NCI-H345 (cell line): ENCODE measurements at places on chromosomes 5 and 9.
A peak's percentile ranks its signal among the peaks of the same experiment; 100 is the strongest.

DNA sequence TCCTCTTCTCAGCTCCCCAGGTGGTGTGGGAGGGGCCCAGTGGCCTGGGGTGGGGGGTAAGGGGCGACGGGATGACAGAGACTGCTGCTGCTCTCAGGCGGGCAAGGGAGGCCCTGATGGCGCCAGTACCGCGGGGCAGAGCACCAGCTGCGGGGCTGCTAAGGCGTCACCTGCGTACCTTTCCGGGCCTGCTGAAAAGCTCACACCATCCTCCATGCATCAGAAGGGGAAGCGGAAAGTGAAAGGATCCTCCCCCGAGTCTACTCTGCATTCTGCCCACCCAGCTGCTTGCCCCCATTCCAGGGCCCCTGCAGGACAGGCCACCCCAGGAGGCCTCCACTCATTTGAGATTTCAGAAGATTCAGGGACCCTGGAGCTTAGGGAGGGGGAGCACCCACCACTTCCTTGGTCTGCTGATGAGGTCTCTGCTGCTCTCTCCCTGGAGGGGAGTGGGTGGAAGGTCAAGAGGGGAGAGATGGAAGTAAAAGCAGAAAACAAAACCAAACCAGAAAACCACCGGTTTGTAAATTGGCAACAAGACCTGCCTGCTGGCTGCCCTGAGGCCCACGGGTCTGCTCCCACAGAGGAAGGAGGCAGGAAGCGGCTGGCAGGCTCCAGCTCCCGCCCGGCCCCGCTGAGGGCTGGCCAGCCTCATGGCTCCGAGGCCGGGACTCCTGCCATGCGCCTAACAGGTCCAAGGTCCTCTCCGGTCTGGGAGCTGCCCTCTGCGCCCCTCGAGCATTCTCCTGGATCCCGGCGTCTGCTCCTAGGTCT is 33.6 kb downstream of the PRRT1B start:
- no peak for DNase-seq

- DNase-seq: peak; percentile 9
Measured at GRCh38 chr9:11319538-11319937, 706.7 kb upstream of the PTPRD start.

DNA sequence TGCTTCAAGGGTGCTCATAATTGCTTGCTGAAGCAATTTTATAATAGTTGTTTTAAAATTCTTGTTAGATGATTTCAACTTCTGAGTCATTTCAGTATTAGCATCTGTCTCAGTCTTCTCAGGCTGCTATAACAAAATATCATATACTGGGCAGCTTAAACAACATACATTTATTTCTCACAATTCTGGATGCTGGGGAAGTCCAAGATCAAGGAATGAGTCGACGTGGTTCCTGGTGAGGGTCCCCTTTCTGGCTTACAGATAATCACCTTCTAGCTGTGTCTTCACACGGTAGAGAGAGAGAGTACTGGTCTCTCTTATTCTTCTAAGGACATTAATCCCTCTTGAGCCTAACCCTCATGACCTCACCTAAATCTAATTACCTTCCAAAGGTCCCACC is 160.4 kb downstream of the SIL1 start:
- DNase-seq: no peak

- no peak for DNase-seq
Measured at GRCh38 chr9:76176171-76176570, 218.1 kb downstream of the RFK start.

DNA sequence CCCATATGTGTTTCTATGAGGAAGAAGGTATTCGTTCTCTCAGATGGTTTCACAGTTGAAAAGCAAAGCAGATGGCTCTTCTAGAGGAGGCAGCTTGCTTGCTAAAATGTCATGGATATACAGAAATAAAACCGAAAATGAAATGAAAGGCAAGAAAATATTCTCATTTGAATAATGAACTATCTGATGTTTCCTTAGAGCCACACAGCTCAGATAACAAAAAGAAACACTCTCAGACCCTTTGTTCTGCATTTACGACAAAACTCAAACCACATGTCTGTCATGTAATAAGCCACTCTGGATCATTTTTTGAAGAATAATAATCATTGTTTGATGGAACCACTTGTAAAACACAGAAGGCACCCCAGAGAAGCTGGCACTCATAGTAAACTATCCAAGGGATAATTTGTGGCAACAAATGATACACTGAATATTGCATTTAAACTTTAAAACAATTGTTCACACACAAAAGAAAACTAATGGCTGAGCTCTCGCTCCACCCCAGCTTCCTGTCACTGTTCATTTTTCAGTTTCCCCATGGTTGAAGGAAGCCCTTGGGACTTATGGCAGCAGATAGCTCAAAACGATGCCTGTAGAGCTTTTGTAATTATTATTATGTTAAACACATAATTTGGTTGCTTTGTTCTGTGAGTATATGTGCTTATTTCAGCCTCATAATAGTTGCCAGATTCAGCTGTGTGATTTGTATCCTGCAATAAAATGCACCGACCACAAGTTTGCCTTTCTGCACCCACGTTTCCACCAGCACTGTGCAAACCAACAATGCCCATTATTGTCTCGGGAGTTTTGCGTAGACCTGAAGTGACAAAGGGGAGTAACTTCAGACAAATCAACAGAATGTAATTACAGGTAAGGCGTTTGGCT is 256.0 kb downstream of the TMEM167A start:
- no peak for DNase-seq

DNA sequence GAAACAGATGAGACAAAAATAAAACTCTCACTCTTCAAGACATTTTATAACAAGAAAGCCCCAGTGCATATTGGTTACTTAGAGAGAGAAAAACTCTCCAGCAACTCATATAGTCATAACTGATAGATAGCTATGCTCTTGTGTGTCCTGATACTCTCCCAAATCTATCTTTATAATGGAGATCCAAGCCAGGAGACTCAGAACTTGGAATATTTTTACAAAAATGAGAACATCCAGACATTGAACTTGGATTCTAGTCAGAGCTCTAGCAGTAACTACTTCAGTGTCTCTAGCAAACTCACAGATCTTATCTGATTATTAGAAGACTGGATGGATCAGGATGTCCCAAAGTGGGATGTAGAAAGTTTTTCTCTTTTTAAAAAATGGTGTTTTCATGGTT is 412.7 kb upstream of the BRINP1 start:
- DNase-seq: no peak

DNA sequence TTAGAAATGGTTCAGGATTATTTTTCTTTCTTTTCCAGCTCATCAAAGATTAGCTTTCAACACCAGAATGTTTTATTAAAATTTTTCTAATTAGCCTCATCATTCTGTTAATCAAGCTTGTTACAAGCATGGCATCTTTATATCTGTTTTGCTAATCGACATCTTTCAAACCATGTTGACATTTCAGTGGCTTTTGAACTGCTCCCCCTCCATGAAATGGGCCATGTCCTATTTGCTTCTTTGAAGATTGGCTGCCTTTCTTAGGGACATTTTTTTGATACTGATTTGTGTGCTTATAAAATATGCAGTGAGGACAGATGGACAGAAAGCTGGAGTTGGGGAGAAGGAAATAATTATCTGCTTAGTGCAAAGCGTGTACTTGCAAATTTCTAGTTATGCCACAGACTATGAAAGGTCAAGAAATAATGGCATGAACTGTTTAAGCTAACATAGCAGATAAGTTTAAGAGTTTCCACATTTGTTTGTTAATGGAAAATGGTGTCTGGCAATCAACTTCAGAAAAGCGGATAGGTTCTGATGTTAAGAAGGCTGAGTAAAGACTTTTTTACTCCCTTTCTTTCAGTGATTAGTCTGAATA is 27.5 kb downstream of the BTF3 start:
- DNase-seq: no peak

- DNase-seq: no peak
Measured at GRCh38 chr9:98009936-98010335, 26.8 kb downstream of the ANP32B start.

- no peak for DNase-seq
Measured at GRCh38 chr5:107778647-107779046, 107.9 kb upstream of the EFNA5 start.

GRCh38 chr9:35237311-35237710 is 75.5 kb downstream of the UNC13B start:
- peak; percentile 53 for DNase-seq

GRCh38 chr9:89536145-89536574 is 38.2 kb upstream of the SEMA4D start:
- no peak for DNase-seq

GRCh38 chr9:8822667-8823025 is 1023.1 kb upstream of the DMAC1 start:
- DNase-seq: no peak

- no peak for DNase-seq
Measured at GRCh38 chr9:126069400-126069955, 257.2 kb upstream of the MVB12B start.

DNA sequence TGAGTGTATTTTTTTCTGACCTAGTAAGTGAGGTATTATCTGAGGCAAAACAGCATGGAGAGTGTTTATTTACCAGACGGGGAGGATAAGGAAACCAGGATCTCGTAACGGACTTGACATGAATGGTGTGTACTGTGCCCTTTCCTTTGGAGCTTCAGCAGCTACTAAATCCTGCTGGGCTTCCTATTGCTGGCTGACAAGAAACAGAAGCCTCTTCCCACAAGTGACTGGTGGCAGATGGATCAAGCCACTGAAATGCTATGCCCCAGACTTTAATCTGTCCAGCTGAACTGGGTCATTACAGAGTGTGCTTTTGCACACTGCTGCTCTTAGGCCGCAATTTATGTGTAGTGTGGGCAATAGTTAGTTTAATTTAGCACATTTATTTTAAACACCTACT is 162.7 kb upstream of the MRPS30 start:
- no peak for DNase-seq

DNA sequence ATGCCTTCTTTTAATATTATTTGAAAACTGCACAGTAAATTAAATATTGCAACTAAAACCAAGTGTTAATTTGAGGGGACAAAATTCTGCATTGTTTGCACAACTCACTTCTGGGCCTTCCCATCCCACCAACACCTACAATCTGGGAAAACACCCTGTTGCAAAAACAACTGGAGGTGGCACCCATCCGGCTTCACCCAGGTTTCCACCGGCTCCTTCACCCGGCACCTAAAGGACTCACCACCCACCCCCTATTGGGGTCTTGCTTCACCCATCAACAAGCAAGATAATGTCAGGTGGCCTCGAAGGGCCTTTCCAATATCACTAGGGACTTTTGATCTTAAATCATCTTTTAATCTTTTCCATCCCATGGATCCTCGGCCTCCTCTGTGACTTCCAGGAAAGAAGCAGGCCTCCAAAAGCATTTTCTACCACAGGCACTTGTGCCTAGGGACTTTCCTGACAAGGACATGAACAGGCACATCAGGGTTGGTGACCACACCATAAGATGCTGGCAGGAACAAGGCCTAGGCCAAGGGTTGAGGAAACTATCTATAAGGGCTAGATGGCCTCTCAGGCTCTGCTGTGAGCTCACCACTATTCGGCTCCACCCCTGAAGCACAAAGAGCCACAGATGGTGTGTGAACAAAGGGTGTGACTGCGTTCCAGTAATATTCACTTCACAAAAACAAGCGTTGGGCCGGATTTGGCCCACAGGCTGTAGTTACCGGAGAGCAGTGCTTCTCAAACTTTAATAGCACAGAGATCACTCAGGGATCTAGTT is 205.1 kb downstream of the AUH start:
- DNase-seq: no peak

DNA sequence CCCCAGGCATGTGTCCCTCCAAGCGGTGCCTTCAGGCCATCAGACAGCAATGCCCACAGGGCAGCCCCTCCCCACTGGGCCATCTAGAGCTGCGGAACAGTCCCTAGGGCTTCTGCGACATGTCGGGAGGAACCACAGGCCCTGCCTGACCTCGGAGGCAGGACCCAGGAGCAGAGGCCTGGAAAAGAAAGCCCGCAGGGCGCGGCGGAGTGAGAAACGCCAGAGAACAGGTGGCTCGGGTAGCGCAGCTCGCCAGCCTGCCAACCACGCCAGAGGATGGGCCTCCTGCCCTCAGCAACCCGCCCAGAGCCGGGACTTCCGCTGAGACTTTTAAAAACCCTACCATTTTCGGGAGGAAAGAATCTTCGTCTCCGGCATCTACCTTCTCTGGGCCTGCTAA is 715 bp downstream of the LCN8 start:
- DNase-seq: no peak
